ENCODE measurements at places on chromosomes 3 and 15.

- DNase-seq: no peak
These were observed 175.3 kb downstream of the IGF1R start for GRCh38 chr15:98823616-98824015.

- DNase-seq: no peak
These were observed 12.2 kb downstream of the GBE1 start for GRCh38 chr3:81749265-81749664.

GRCh38 chr15:52128568-52128967 lies 16.0 kb upstream of the BCL2L10 start:
- no peak for DNase-seq

- DNase-seq: no peak
These were observed 162.8 kb downstream of the CD47 start for GRCh38 chr3:107928084-107928445.

DNA sequence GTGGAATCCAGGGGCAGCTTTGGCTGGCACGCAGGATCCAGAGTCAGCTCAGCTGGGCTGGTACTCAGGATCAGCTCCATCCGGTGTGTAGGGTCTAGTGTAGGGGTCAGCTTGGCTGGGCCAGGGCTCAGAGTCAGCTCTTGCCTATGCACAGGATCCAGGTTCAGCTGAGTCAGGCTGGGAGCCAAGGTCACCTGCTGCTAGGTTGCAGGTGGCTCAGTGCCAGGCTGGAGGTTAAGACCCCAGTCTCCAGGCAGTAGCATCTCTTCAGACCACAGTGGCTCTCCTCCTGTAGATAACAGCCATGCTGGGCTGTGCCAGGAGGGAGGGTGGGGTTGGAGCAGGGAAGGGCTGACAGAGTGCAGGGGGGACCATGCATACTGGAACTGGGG lies 1.8 kb downstream of the HYAL3 start:
- DNase-seq: peak; percentile 64

DNA sequence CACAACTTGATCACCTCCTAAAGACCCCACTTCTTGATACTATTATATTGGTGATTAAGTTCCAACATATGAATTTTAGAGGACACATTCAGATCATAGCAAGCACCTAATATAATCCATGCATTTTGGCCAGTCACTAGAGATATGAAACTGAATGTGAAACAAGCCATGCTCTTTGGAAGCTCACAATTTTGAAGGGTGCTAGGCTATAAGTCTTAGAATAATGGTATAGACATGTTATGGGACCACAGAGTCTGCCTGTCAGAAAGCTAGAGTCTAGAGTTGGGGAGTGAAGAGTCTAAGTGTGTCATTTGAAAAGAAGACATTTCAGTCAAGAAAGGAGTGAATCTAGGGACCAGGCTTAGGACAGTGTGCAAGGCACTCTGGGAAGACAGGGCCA lies 186.4 kb upstream of the SLC24A5 start:
- DNase-seq: no peak

GRCh38 chr3:126275620-126275904 lies 81.6 kb downstream of the KLF15 start:
- DNase-seq: no peak

DNA sequence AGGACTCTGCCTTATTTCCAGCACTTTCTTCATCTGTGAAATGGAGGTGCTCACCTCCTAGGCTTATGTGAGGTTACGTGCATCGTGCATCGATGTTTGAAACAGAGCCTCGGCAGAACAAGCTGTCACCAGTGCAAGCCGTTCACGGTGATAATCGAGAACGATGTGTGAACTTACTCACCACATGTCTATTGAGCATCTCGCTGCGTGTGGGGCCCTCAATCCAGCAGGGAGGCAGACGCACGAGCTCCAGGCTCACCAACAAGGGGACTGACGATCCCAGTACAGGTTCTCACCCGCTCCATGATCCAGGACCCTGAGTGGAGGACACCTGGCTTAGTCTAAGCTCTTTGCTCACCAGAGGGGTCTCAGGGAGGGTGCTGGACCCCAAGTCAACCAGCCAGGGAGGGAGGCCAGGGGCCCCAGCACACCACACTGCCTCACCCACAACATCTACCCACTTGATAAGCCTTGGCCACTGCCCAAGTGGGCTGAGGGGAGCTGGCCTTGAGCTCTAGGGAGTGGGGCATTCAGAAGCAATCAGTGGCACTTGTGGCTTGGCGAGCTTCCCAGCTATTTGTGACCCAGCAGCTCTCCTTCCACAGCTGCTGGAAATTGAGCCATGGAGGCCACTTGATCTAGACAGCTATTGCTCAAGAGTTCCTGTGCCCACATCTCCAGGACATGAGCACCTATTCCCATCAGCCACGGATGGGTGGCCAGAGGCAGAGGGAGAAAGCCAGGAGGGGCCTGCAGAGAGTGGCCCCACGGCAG lies 34.4 kb upstream of the SLC6A1 start:
- DNase-seq: peak; percentile 90

DNA sequence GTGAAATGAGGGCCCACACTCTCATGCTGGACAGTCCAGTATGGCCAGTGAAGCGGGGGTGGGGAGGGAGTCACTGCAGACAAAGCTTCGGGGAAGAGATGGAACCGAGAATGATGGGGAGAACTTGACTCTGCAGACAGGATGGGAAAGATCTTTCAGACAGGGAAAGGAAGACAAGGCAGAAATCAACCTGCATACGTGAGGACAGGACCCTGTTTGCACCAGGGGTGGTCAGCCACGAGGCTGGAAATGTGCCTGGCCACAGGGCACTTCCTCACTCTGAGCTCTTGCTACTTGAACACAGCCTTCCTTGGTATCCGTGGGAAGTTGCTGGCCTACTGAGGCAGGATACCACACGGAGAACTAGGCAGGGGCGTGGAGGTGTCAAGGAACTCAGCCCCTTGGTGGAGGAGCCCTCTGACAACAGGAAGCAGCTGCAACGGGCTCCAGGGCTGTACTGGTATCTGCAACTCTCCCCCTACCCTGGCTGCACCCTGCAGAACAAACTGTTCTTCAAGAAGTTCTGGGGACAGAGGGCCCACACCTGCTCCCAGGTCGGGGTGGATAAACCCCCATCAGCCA lies 9.3 kb upstream of the SRP14 start:
- no peak for DNase-seq

GRCh38 chr3:37279236-37279635 lies 104.9 kb upstream of the LRRFIP2 start:
- no peak for DNase-seq

- DNase-seq: no peak
These were observed 14.1 kb upstream of the CCR4 start for GRCh38 chr3:32937331-32937730.

- DNase-seq: no peak
These were observed 705 bp downstream of the NIPA2 start for GRCh38 chr15:22839046-22839695.

DNA sequence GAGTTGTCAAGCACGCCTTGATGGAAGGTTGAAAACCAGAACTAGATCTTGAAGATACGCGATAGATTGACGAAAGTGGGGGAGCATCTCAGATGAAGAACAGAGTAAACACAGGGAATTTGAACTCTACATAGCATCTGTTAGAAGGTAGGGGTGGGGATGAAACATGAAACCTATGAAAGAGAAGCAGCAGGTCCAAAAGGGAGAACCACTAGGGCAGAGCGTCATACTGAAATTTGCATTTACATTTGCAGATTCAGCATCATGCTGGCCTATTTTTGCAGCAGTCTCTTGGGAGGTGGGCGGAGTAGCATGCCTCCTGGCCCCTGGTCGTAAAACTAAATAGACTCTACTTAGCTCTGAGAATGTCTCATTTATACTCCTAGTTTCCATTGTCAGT lies 46.1 kb upstream of the RASGRP1 start:
- no peak for DNase-seq

GRCh38 chr15:50353251-50353974 lies 1.6 kb downstream of the GABPB1 start:
- DNase-seq: no peak

GRCh38 chr3:190807719-190808375 lies 54.6 kb downstream of the GMNC start:
- peak; percentile 75 for DNase-seq

DNA sequence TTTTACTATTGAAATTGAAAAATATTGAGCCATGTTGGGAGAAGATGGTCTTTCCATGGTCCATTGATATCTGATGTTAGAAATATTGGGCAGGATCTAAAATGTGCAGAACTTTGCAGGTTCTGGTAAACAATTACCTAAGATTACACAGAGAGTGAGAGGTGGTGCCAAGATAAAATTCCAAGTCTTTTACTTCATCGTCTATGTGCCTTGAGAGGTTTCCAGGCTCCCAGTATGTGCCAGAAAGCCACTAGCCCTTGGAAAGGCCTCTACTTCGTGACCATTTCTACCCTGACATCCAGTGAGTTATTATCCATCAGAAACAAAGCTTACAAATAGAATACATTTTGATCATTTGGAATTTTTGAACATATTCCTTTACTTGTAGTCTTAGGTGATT lies 27.6 kb downstream of the CD200 start:
- DNase-seq: no peak

- no peak for DNase-seq
These were observed 109.8 kb upstream of the RASGRP1 start for GRCh38 chr15:38674448-38674847.

- no peak for DNase-seq
These were observed 9.9 kb downstream of the LOXL1 start for GRCh38 chr15:73936181-73936580.

GRCh38 chr15:64604319-64604718 lies 143.9 kb downstream of the ZNF609 start:
- DNase-seq: no peak

GRCh38 chr3:128412180-128413002 lies 54.3 kb downstream of the DNAJB8 start:
- DNase-seq: no peak

GRCh38 chr3:44252332-44252959 lies 10.8 kb downstream of the TOPAZ1 start:
- no peak for DNase-seq

GRCh38 chr15:43776101-43776717 lies 557 bp downstream of the ELL3 start:
- peak; percentile 37 for DNase-seq

DNA sequence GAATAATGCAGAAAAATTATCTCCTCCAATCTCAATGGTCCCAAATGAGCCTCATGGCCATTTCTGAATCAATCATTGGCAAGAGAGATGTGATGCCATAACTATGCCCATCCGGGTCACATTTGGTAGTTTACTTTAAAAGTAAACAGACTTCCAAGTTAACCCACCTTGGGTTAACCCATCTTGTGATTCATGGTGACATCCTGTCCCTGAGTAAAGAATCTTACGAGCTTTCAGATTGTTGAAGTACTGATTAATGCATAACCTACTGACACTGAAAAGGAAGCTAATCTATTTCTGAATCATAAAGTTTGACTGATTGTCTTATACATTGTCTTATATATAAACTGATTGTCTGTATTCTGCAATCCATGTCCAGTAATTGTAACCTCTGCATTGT lies 467.2 kb upstream of the AGTR1 start:
- DNase-seq: no peak

GRCh38 chr3:115148142-115148790 lies 1.2 kb upstream of the ZBTB20 start:
- DNase-seq: no peak

GRCh38 chr3:113514265-113514769 lies 639 bp downstream of the SPICE1 start:
- DNase-seq: no peak

DNA sequence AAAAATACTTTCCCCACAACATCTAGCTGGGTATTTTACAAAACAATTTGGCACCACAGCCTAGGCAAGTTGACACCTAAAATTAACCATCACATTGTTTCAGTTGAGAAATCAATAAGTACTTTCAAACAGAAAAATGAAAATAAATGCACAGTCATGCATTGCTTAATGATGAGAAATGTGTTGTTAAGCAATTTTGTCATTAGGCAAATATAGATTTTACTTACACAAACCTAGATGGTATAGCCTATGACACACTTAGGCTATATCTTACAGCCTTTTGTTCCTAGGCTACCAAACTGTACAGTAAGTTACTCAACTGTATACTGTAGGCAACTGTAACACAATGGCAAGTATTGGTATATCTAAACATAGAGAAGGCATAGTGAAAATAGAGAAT lies 608.6 kb upstream of the BCHE start:
- DNase-seq: no peak

GRCh38 chr3:149936812-149937230 lies 33.9 kb downstream of the PFN2 start:
- no peak for DNase-seq

- DNase-seq: no peak
These were observed 992.2 kb downstream of the DIPK2A start for GRCh38 chr3:144963810-144964209.

DNA sequence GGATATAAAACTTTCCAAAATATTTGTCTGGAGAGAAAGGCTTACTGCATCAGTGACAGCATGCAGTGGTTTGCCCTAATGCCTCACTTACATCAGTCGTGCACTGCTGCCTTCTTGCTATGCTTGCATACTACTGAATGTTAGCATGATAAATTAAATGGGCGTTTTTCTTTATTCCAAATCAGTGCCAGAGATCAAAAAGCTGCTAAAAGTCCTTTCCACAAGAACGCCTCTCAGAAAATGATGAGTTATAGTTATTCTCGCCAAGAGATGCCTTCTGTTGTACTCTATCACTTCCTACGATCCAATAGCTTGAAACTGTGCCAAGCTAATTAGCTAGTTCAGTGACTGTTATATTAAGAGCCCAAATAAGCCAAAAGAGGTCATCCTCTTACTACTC lies 345.8 kb upstream of the ROBO2 start:
- DNase-seq: no peak

GRCh38 chr15:39602143-39602542 lies 21.3 kb downstream of the THBS1 start:
- DNase-seq: no peak

GRCh38 chr15:58399739-58400138 lies 32.1 kb upstream of the LIPC start:
- DNase-seq: no peak

DNA sequence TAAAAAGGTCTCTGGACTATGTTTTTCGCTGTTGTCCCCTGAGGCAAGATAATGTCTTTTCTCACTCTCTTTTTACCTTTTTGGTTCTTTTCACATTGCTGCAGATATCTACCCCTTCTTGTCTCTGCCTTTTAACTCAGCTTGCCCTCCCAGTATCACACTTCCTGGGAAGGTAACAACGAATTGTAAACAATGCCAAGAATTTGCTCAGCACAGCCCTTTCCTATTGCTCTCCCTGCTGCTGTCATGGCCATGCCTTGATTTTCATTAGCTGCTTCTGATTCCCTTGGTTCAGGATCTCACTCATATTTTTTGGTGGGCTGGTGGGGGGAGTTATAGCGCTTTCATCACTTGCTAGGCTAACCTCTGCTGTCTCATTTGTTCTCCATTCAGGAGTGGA lies 123.1 kb upstream of the DPH6 start:
- no peak for DNase-seq

DNA sequence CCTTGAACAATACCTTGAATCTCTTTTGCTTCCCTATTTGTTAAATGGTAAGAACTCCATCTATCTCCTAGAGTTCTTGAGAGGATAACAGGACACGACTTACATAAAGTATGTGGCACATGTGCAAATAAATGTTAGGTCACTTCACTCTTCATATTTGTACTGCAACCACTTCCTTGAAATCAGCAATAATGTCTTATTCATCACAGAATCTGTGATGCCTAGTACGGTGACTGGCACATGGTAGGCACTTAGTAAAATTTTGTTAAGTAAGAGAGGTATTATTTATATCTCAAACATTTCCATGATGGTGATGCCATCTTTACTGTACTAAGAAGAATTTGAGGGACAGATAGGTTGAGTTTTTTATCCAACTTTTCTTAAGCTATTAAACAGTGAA lies 14.3 kb downstream of the CD47 start:
- no peak for DNase-seq

- DNase-seq: no peak
These were observed 31.2 kb downstream of the IQGAP1 start for GRCh38 chr15:90419206-90419605.

GRCh38 chr3:193367868-193368267 lies 10.7 kb downstream of the ATP13A5 start:
- DNase-seq: no peak
